ENCODE measurements at places on chromosomes 7 and 10.

DNA sequence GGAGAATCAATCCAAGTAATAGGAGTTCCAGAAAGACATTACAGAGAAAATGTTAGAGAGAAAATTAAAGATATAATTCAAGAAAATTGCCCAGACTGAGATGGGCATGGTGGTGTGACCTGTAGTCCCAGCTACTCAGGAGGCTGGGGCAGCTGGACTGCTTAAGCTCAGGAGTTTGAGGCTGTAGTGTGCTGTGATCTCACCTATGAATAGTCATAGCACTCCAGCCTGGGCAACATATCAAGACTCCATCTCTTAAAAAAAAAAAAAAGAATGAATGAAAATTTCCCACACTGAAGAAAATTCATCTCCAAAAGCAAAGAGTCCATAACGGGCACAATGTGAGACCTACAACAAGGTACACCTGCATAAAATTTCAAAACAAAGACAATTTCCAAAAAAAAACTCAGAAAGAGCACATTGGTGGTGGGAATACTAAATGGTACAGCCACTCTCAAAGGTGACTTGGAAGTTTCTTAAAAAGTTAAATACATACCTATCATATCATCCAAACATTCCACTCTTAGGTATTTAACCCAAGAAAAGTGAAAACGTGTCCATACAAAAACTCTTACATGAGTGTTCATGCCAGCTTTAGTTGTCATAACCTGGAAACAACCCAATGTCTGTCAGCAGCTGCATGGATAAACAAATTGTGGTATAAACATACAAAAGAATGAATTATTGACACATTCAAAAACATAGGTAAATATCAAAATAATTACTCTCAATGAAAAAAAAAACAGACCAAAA, 6.9 kb upstream of the RGS10 start:
- DNase-seq, result no peak

- no peak for DNase-seq
These were observed 20.3 kb downstream of the COL1A2 start for GRCh38 chr7:94414980-94415379.

DNA sequence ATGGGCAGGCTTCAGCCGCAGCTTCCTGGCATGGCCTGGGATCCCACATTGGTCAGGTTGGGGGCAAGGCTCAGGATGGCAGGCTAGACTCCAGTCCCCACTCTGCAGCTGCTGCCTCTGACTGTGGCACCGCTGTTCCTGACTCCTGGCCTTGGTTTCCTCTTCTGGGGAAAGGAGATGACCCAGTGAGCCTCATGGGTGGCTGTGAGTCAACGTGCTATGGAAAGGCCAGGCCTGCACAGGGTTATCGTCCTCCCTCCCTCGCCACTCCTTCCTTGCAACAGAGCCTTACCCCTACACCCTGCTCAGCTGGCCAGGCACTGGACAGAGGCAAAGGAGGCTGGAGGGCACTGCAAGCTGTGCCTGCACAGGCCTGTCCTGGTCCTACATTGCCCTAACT, 36.1 kb upstream of the CHST15 start:
- no peak for DNase-seq

DNA sequence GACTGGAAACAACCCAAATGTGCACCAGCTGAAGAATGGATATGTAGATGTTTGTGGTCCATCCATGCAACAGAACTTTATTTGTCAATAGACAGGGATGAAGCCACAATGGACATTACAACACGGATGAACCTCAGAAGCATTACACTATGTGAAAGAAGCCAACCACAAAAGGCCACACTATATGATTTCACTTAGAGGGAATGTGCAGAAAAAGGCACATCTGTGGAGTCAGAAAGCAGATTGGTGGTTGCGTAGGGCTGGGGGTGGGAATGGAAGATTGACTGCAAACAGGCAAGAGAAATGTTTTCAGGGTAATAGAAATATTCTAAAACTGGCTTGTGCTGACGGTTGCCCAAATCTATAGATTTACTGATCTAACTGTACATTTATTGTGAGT, 34.3 kb upstream of the WASHC2A start:
- DNase-seq, result no peak

- DNase-seq, result no peak
These were observed 183.2 kb upstream of the TRIM24 start for GRCh38 chr7:138276891-138277290.

DNA sequence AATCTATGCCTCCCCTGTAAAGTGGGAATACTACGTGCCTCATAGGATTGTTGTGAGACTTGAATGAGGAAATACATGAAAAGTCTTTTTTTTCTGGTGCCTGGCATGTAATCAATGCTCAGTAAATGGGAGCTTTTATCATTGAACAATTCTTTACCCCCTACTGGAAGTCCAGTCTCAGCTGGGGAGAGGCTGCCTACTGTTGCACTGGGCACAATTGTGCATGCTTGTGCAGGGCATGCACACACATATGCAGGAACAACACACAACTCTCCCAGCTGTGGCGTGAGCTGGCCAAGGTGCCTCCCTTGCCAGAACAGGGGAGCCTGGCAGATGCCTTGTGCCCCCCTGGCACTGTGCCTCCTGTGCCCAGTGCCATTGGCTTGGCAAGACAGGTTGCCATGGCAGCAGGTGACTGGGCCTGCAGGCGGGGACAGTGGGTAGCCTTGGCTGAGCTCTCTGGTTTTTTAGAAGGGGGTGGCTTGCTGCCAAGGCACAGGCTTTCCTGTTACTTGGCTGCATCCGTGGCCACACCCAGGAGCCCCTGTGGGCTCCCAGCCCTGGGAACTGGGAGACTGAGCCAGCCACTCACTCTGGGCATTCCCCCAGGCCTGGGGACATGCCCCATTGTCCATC, 16.1 kb upstream of the PALD1 start:
- no peak for DNase-seq

- peak; percentile 2 for DNase-seq
These were observed 1169.9 kb downstream of the TYW1 start for GRCh38 chr7:68166525-68166924.

DNA sequence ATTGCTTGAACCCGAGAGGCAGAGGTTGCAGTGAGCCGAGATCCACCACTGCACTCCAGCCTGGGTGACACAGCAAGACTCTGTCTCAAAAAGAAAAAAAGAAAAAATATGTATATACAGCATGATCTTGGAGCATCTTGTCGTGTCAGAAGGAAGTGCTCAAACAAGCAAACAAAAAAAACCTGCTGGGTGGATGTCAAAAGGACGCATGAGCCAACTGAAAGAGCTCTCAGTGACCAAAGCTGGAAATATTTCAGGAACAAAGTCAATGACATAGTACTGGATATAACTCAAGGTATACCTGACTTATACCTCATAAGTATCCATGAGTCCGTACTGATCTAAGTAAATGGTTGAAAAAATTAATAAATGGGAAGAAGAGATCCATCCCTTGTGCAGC, 94.6 kb upstream of the ANLN start:
- no peak for DNase-seq

DNA sequence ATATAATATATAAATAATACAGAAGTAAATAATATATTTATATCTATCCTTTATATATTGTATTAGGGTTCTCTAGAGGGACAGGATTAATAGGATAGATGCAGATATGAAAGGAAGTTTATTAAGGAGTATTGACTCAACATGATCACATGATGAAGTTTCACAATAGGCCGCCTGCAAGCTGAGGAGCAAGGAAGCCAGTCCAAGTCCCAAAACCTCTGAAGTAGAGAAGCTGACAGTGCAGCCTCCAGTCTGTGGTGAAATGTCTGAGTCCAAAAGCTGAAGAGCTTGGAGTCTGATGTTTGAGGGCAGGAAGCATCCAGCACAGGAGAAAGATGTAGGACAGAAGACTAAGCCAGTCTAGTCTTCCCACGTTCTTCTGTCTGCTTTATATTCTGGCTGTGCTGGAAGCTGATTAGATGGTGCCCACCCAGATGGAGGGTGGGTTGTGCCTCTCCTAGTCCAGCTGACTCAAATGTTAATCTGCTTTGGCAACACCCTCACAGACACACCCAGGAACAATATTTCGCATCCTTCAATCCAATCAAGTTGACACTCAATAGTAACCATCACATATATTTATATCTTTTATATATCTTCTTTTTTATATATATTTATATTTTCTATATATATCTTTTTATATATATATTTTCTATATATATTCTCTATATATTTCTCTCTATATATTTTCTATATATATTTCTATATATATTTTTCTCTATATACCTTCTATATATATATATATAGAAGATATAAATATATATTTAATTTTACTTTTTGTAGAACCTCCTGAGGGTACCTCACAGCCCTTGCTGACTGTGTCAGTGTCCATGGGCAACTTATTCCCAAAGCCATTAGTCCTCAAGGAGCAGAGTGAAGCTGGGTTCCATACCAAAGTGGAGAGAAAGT, 24.6 kb upstream of the AKR1B10 start:
- peak; percentile 83 for DNase-seq

DNA sequence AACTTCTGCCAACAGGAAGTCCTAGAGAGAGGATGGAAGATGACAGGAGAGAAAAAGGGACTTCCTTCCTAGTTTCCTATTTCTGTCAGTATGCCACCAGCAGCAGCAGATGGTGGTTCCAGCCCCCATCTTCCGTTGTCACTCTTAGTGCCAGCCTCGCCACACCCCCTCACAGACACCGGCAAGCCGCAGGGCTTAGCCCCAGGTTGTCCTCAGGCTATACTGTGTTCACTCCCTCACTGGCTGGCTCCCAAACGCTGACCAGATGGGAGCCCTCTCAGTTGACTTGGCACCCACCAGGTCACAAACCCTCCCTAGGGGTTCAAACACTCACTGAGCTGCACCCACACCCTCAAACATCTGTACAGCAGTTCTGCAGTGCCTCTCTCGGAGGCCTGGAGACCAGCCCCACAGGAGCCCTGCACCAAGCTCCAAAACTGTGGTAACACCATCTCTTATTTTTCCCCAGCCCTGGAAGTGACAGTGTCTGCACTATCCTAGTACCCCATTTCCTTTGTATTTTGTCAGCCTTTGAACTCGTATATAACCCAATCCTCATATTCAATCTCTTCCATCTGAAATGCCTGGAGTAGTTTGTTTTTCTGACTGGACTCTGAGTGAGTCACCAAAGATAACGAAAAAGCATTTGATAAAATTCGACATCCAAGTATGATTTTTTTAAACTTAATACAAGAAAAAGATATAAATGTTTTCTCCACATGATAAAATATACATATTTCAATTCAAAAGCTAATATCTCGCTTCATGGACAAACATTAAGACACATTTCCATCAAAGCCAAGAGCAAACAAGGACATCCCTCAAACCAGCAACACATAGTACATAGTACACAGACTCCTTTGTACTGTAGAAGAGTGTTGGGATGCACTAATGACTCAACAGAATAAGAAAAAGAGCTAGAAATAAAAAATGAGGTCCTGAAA, 34.5 kb downstream of the SMURF1 start:
- no peak for DNase-seq

DNA sequence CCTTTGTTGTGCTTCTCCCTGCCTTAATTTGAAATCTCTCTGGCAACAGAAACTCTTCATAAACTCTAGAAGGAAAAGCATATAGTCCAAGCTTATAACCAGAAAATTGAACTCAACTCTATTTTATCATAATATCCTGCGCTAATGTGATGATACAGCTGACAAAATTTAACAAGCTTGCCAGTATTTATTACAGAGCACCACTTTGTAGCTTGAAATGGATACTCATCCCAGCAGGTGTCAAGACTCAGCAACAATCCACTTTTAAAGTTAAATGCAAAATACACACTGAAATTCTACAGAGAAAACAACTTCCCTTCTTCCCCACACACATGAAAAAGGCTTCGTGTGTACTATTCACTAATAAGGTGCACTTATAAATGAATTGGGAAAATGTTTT, 228.9 kb downstream of the AGMO start:
- DNase-seq, result no peak

- no peak for DNase-seq
These were observed 4.7 kb downstream of the ZDHHC6 start for GRCh38 chr10:112442063-112442462.

- DNase-seq, result no peak
These were observed 739.1 kb downstream of the MAGI2 start for GRCh38 chr7:78714356-78714755.

DNA sequence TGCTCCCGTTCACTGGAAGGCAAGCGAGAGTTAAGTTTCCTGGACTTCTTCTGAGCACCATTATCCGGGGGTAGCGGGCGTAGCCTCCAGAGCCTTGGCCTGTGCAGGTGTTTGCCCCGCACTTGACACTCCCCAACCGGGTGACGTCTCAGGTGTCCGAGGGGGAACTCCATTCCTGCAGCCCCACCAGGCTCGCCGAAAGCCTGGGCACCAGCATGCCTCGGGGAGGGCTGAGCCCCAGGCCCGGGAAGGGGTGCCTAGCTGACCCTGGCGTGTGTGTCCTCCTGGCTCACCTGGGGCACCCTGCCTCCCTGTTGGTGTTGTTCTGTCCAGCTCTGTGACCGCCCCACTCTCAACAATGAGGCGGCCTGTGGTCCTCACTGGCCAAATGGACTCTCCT, 109.4 kb upstream of the GPR26 start:
- peak; percentile 76 for DNase-seq

DNA sequence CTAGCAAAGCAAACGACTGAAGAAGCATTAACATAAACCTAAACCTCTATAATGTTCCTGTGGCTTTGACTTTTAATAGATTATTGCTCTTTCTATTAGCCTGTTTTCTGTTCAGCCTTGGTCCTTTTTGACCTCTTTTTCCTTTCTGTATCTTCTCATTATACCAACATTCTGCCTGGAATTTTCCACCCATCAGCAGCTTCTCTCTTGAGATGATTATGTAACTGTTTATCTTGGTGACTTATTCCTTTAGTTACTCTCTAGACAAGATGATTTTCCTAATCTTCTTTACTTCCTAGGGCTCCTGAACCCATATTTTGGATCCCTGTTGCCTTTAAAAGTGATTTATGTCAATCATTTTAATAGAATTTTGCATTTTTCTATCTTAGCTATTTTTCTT, 81.1 kb downstream of the MYO3A start:
- DNase-seq, result no peak

GRCh38 chr7:50953303-50953702, 170.6 kb upstream of the GRB10 start:
- DNase-seq, result no peak

- DNase-seq, result no peak
These were observed 49.5 kb upstream of the SAMD8 start for GRCh38 chr10:75061709-75062505.

DNA sequence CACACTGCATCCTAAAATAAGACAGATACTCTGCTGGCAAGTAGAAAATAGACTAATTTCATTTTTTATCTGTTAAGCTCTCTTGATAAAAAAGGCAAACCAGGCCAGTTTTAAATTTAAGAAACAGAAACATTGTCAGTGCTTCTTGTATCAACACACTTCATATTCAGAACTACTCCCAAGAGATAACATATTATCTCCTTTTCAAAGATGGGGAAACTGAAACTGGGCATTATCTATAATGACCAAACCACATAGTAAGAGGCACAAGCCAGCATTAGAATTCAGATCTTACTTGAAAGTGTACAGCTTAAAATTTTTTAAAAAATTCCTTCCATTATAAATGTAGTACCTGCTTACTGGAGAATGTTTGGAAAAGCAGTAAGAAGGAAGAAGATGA, 14.7 kb downstream of the SRI start:
- no peak for DNase-seq

GRCh38 chr10:115801457-115801856, 471.5 kb downstream of the GFRA1 start:
- no peak for DNase-seq

GRCh38 chr7:42736931-42737330, 174.9 kb downstream of the C7orf25 start:
- no peak for DNase-seq

All from lower leg skin (tissue), 4 donors.